Psoas muscle (tissue), 8 donors: ENCODE measurements at places on chromosomes 7 and 10. TPM values are rescaled to one million over a fixed set of nuclear protein-coding genes. Genes with fewer than 3 reads are reported as not detected.

- H3K27ac ChIP-seq, result no peak overlapping the region
- H3K4me1 ChIP-seq, result no peaks in the 10 kb centered on the region
- H3K36me3 ChIP-seq, result no peaks in the 10 kb centered on the region
- no peak overlapping the region for H3K4me3 ChIP-seq
Measured at GRCh38 chr10:133035952-133036351, 51.8 kb upstream of the ADGRA1 start.

DNA sequence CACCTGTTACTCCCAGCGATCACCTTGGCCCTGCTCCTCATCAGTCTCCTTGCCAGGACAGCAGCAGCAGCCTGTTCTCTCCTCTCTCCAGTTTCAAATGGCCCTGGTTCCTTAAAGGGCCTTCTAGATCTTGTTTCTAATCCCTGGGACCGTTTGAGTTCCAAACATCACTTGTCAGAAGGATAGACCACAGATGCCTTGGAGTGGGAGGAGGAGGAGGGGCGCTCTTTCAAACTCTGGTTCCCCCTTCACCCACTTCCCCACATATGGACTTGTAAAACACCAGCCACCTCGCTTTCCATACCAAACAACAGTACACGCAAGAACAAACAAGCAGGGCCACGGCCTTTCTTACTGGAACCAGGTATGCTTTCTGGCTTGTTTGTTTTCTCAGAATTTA is 104.8 kb downstream of the PLXNA4 start:
- H3K4me3 ChIP-seq, result no peak overlapping the region
- H3K27ac ChIP-seq, result no peak overlapping the region
- no peaks in the 10 kb centered on the region for H3K36me3 ChIP-seq
- DNase-seq, result no peak
- H3K27me3 ChIP-seq, result no peaks in the 10 kb centered on the region

Gene KNDC1
- not detected for total RNA-seq

DNA sequence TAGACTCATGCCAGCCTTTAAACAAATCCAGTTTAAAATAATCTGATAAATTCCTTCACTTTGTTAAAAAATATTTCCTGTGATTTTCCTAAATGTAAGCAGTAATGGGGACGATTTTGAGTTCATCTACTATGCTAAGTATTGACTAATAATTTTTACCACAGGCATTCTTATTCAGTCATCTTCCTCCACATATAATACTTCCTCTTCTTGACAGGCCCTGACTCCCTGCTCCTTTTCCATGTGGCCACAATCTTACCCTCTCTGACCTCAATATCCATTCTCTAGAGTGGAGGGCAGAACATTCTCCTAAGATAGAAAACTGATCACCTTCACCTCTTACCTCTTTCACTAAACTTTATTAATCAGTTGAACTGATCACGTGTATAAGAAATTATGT is 7.8 kb downstream of the DNAJC2 start:
- no peaks in the 10 kb centered on the region for H3K4me1 ChIP-seq
- H3K36me3 ChIP-seq, result peaks cover 5% of the 10 kb centered on the region
- H3K27ac ChIP-seq, result no peak overlapping the region
- H3K27me3 ChIP-seq, result no peaks in the 10 kb centered on the region

Gene OR2A2
- total RNA-seq, result not detected

DNA sequence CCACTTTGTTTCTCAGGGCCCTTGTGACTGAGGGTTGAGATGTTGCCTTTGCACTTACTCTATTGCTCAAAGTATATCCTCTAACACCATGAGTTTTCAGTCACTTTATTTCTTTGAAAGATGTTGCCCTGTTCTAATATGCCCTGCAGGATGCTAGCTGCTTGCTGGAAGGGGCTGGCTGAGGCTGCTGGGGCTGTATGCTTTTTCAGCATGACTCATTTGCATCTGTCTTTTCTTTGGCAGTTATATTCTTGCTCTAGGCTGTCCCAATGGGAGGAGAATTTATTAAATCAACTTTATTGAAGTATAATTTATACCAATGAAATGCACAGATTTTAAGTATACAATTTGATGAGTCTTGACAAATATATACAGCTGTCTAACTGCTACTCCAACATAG is 157.7 kb downstream of the PLPP4 start:
- H3K27me3 ChIP-seq, result no peaks in the 10 kb centered on the region
- no peaks in the 10 kb centered on the region for H3K36me3 ChIP-seq
- no peak overlapping the region for H3K4me3 ChIP-seq
- DNase-seq, result no peak
- H3K27ac ChIP-seq, result no peak overlapping the region

Gene AKR1C8
- not detected for total RNA-seq

Gene GDF2
- not detected for total RNA-seq

Gene HOXA9
- total RNA-seq, result 19.9 TPM

GRCh38 chr10:1374511-1375345 is 318.5 kb downstream of the WDR37 start:
- no peak for DNase-seq
- H3K36me3 ChIP-seq, result no peaks in the 10 kb centered on the region
- H3K4me1 ChIP-seq, result no peaks in the 10 kb centered on the region
- H3K27ac ChIP-seq, result no peak overlapping the region
- no peak overlapping the region for H3K4me3 ChIP-seq

Gene FRMD4A
- total RNA-seq, result 9.1 TPM

- no peak overlapping the region for H3K27ac ChIP-seq
- DNase-seq, result no peak
- no peaks in the 10 kb centered on the region for H3K4me1 ChIP-seq
- no peak overlapping the region for H3K4me3 ChIP-seq
Measured at GRCh38 chr7:143217806-143218205, 4.0 kb upstream of the TAS2R40 start.

DNA sequence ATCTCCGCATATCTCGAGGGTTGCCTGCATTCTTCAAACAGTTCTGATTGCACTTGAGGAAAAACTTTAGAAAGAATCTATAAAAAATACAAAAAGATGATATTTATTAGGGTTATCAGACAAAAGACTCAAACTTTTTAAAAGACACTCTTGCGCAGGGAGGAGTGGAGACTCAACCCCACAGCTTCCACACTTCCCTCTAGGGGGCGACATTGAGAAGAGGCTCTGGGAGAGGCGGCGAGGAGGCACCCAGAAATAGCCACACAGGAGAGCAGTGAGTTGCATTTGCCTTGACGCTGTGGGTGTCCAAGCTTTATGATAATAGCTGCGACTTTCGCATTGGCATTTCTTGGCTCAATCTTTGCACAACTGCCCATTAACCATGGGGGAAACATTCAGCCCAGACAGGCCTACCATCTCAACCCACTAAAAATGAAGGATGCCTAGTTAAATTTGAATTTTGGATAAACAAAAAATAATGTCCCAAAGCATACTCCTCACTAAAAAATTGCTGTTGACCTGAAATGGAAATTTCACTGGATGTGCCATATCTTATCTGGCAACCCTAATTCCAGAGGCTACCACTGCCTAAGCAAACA is 86.2 kb downstream of the EBF3 start:
- H3K36me3 ChIP-seq, result no peaks in the 10 kb centered on the region
- no peak overlapping the region for H3K4me3 ChIP-seq
- H3K4me1 ChIP-seq, result peaks cover 13% of the 10 kb centered on the region
- H3K27me3 ChIP-seq, result no peaks in the 10 kb centered on the region
- DNase-seq, result peak; percentile 62
- H3K27ac ChIP-seq, result no peak overlapping the region

Gene SPDYE8
- not detected for total RNA-seq

- H3K4me3 ChIP-seq, result no peak overlapping the region
- no peak for DNase-seq
- H3K4me1 ChIP-seq, result no peaks in the 10 kb centered on the region
- peaks cover 100% of the 10 kb centered on the region for H3K36me3 ChIP-seq
Measured at GRCh38 chr10:32923134-32923533, 34.9 kb downstream of the ITGB1 start.

- no peak for DNase-seq
- no peaks in the 10 kb centered on the region for H3K27me3 ChIP-seq
- no peaks in the 10 kb centered on the region for H3K36me3 ChIP-seq
- no peak overlapping the region for H3K27ac ChIP-seq
- H3K4me1 ChIP-seq, result no peaks in the 10 kb centered on the region
- H3K4me3 ChIP-seq, result no peak overlapping the region
Measured at GRCh38 chr10:24597426-24597825, 126.3 kb downstream of the ARHGAP21 start.

Gene AVPI1
- total RNA-seq, result 4.4 TPM

DNA sequence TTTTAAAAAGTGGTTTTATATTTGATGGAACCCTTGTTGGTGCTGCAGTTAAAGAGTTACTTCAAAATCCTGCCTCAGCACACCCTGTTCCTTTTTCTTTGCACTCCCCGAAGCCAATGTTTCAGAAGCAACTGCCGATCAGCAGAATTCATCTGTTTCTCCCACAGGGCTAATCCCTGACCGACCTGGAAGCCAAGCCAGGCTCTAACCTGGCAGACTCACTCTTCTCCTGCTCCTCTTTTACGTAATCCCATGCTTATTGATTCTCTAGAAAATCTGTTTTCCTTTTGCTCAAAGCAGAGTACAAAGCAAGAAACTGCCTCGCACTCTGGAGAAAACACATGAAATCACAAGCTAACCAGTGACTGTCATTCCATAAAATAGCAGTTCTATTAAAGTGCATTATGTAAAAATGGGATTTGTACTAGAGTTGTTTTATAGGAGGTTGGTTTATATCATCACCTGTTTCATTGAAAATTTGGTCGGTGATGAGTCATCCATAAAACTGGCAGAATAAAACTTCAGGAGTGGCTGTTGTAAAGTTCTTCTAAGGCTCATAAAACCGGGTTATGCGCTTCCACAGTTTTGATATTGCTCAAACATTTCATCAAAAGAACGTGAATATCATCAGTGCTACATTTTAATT is 99.9 kb downstream of the CNTNAP2 start:
- H3K36me3 ChIP-seq, result no peaks in the 10 kb centered on the region
- no peak for DNase-seq

DNA sequence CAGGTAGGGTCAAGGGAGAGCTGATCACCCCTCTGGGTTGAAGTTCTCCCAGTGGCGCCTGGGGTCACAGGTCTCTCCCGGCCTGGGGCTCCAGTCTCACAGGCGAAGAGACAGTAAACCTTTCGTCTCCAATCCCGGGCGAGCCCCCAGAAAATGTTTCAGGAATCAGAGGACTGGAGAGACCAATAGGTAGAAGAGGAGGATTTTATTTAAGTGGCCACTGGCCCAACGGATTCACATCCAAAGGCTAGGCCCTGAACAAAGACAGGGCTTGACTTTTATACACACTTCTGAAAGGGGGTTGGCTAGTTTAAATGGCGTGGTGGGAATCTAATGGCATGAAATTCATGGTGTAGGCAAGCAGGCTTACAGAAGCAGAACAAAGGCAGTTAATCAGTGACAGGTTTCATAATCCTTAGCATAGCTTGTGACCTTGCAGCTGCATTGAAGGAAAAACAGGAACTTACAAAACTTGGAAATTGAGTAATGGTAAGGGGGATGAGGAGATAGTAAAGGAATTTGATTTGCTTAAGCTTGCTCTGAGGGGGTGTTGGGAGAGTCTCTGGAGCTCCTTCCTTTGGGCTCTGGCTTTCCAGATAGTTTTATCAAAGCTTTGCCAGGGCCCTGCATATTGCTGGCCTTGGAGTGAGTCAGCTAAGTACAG is 105.5 kb downstream of the TRIM24 start:
- no peak for DNase-seq
- no peaks in the 10 kb centered on the region for H3K4me1 ChIP-seq
- no peak overlapping the region for H3K4me3 ChIP-seq
- no peaks in the 10 kb centered on the region for H3K27me3 ChIP-seq

DNA sequence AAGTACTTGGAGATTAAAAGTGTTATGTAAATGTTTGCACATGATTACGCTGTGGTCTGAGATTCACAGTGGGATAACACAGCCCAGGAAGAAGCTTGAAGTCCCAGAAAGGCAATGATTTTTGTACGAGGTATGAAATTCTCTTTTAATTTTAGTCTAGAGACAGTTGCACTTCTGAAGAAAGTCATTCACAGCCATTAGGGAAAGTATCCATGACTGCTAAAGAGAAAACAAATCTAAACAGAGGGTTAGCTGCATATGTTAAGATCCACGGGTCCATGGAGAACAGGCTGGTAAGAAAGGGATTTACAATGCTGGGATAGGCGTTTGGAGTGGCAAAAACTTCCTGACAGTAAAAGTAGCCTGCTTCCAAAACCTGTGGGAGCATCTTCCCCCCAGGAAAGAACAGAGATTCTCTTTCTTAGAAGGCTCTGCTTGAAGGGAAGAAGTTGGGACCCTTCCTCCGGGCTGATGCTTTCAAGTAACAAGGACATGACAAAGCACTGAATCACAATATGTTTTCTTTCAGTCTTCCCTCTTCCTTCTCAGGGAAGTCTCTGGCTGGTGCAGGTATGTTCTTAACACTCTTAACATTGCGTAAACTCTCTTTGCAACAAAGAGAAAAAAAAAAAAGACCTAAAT is 220.8 kb upstream of the CELF2 start:
- DNase-seq, result no peak
- peak overlapping the region; percentile 11 for H3K4me3 ChIP-seq
- no peaks in the 10 kb centered on the region for H3K36me3 ChIP-seq

DNA sequence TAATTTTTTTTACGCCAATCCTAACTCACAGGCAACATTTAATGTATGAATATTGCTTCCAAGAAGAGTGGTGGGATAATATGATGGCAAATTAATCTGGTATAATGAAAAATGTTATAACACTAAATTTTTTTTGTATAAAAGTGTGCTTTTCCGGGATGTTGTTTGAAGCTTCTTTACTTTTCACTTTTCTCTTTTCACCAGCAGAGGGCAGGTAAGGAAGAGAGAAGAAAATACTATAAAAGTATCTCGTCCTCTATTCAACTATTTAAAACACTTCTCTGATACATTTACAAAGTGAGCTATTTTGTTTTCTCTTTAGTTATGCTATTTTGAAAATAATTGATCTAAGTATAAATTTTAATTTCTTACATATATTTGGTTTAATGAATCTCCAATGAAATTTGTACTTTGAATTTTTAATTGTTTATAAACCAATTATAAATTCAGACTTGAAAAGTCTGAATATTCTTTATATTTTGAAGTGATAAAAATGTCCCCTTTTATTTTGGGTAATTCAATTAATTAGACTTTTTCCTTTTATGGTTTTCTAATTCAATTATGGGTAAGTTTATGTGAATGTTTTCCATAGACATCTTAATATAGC is 20.7 kb upstream of the CFTR start:
- H3K4me1 ChIP-seq, result no peaks in the 10 kb centered on the region
- no peak overlapping the region for H3K4me3 ChIP-seq
- no peak for DNase-seq
- H3K27me3 ChIP-seq, result no peaks in the 10 kb centered on the region

- no peak overlapping the region for H3K4me3 ChIP-seq
- no peaks in the 10 kb centered on the region for H3K27me3 ChIP-seq
- H3K4me1 ChIP-seq, result no peaks in the 10 kb centered on the region
- DNase-seq, result no peak
- H3K36me3 ChIP-seq, result peaks cover 17% of the 10 kb centered on the region
Measured at GRCh38 chr7:112770051-112770450, 20.1 kb downstream of the TMEM168 start.

Gene GIMAP8
- 7.8 TPM for total RNA-seq

DNA sequence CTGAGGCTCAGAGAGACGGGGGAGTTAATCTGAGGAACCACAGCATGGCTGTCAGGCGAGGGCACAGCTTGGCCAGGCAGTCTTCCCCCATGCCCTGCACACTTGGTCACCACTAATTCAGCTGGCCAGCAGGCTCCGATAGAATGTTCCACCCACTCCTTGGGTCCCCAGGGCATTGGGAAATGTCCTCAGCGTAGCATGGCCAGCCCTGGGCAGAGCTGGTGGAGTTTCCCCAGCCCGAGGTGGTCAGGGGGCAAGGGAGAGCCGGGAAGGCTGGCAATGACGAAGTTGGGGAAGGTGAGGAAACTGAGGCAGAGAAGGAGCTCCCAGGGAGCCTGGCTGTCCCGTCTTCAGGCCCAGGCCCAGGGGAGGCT is 12.1 kb upstream of the GRIFIN start:
- DNase-seq, result peak; percentile 80
- peak overlapping the region; percentile 30 for H3K27ac ChIP-seq
- H3K36me3 ChIP-seq, result no peaks in the 10 kb centered on the region
- H3K4me3 ChIP-seq, result no peak overlapping the region
